Stimulated activated CD4-positive, alpha-beta T cell treated with anti-CD3 and anti-CD28 coated beads, Interleukin-15, amount 100 ng/mL, for 1 hour (primary cell): ENCODE measurements at places on chromosomes 11 and 22.

DNA sequence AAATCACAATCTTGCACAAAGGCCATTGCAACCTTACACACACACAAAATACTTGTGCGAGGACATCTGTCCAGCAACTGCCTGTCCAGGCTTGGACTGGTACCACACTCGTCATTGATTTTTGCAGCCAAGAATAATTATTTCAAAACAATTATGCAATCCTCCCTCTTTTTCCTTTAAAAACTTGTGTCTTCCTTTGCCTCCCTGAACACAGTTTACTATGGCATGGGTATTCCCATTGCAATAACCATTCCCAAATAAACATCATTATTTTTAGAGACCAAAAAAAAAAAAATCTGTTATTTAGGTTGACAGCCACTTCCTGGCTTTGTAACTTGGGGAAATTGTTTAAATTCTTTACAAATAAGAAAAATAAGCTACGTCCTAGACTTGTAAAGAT, 54.0 kb downstream of the C11orf91 start:
- DNase-seq = no peak

DNA sequence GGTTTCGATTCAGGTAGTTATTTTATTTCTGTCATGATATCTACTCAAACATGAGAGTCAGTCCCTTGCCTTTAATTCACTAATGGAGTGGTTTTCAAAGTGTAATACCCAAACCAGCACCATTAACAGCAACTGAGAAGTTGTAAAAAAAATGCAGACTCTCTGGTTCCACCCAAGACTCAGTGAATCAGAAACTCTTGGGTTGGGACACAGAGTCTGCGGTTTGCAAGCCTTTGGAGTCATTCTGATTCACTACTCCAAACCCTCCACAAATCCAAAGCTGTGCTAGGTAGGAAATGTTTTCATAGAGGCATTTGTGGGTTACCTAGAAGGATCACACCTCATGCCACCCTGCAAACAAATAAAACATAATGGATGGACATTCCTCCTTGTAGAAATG, 340.1 kb downstream of the NTM start:
- no peak for DNase-seq

GRCh38 chr11:75273411-75274391, 33.1 kb downstream of the TPBGL start:
- no peak for DNase-seq

GRCh38 chr11:1102221-1102971, 27.7 kb downstream of the MUC2 start:
- DNase-seq = no peak

DNA sequence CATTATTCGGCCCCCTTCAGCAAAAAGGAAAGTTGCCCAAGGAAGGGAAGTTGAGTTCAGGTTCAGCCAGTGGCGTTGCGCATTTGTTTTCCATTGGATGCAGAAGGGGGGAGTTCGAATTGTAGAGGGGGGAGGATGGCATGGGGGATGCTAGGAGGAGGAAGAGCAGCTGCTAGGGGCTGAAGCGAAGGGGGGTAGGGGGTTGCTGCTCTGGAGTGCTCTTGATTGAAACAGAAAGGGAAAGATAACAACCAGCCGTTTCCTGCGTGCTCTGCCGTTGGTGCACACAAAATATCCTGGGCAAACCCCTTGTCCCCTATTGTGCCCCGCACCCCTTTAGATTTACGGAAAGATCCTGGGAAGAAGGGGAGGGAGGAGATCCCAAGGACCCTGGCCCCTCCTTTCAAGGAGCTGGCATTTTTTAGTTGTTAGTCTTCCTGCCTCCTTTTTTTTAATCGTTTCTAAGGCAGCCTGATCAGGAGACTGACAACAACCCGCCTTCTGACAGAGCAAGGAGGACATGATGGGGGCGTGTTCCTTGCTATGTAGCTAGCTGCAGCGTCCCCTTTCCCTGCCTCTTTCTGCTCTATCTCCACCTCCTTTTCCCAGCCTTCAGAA, 2.1 kb downstream of the KMT2A start:
- DNase-seq = no peak

DNA sequence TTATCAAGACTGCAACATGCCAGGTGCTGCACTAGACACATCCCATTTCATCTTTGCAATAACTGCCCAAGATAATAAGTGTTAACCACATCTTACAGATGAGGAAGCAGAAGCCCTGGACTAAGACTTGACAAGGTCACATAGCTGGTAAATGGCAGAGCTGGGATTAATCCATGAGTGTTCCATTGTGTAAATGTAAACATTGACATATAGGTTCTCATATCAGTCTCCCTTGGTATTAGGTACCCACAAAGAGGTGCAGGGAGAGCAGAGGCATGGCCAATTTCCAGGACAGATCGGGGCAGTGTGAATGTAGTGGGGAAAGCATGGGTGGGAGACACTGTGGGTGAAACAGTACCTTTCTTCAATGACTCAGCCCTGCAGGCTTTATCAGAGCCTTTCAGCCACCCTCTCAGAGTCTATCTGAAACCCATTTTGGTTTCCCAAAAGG, 17.9 kb downstream of the MICAL2 start:
- no peak for DNase-seq

DNA sequence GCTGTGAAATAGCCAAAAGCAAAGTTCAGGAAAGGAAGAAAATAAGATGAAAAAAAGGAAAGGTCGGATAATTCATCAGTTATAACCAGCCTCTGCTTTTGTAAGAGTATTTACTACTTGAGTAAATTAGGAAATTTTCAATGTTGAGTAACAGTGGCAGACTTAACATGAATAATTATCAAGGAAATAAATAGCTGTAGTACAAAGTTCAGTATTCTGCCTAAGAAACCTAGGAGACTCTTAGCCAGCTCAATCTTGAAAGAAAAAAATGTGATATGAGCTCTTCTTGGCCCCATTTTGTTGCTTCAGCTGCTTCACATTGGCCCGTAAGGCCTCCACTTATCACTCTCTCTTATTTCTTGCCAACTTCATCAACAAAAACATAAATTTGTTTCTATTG, 17.0 kb upstream of the DNAJB7 start:
- no peak for DNase-seq

- no peak for DNase-seq
These were observed 8.7 kb upstream of the MS4A4E start for GRCh38 chr11:60251485-60252212.

GRCh38 chr22:32684148-32684821, 117.2 kb upstream of the TIMP3 start:
- DNase-seq = no peak
